Activated naive CD4-positive, alpha-beta T cell treated with anti-CD3 and anti-CD28 coated beads, Interleukin-2, amount 10 ng/mL, durations not matched to agents 7 days and 5 days (primary cell): ENCODE measurements at places on chromosomes 13 and 19.

- H3K27ac ChIP-seq, result no peak overlapping the region
- no peak for DNase-seq
- H3K4me1 ChIP-seq, result peaks cover 18% of the 10 kb centered on the region
- H3K27me3 ChIP-seq, result peaks cover 22% of the 10 kb centered on the region
- H3K36me3 ChIP-seq, result no peaks in the 10 kb centered on the region
- no peak overlapping the region for H3K4me3 ChIP-seq
Observed at GRCh38 chr13:48775804-48776203, 122.1 kb downstream of the CYSLTR2 start.

DNA sequence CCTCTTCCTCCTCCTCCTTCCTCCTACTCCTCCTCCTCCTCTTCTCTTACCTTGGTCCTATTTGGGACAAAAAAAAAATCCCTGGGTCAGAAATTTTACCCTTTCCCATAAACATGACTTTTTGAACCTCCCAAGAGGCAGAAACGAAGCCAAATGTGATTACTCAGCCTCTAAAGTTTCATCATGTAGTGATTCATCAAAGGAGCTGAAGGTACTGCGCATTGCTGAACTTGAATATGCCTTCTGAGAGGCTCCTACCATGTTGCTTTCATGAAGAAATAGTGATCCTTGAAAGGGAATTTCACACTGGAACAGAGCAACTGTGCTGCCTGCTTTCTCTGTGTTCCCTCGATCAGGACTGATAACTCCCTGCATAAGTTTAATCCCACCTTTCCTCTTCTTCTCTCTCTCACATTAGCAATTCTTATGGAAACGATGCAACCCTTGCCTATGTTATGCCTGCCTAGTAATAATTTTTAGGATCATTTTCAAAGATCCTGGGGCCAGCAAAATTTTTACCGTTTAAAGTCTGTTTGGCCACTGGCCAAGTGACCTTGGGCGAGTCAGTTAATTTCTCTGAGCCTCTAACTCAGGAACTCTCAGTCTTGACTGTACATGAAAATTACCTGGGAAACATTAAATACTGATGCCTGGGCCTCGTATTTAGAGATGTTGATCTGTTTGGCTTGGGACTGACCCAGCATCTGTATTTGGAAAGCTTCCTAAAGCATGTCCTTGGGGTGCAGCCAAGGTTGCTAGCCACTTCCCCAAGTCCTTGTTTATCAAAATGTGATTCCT lies 149.5 kb downstream of the DCT start:
- no peak overlapping the region for H3K4me3 ChIP-seq
- H3K27me3 ChIP-seq, result peaks cover 30% of the 10 kb centered on the region
- H3K4me1 ChIP-seq, result peaks cover 63% of the 10 kb centered on the region
- H3K27ac ChIP-seq, result peak overlapping the region; percentile 33

DNA sequence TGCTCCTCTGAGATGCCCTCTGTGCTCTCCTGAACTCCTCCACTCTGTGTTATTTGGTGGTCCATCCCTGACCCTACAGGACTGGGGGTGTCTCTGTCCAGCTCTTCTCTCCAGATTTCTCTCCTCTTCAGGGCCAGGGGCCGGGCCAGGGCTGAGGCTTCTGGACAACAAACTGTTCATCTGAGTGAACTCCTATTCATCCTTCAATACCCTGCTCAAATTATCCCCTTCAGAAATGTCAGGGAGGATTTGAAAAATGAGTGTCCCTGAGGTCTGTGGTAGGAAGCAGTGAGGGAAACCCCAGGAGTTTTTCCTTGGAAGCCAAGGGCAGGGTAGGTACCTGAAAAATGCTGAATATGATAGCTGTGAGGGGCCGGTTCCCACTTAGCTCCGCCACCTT lies 7.6 kb downstream of the PDE4C start:
- H3K4me1 ChIP-seq, result peaks cover 2% of the 10 kb centered on the region
- H3K4me3 ChIP-seq, result no peak overlapping the region
- no peak for DNase-seq
- no peaks in the 10 kb centered on the region for H3K36me3 ChIP-seq
- no peak overlapping the region for H3K27ac ChIP-seq

- peaks cover 36% of the 10 kb centered on the region for H3K36me3 ChIP-seq
- peaks cover 76% of the 10 kb centered on the region for H3K4me1 ChIP-seq
- peak; percentile 28 for DNase-seq
Observed at GRCh38 chr13:98556968-98557631, 19.8 kb downstream of the STK24 start.

DNA sequence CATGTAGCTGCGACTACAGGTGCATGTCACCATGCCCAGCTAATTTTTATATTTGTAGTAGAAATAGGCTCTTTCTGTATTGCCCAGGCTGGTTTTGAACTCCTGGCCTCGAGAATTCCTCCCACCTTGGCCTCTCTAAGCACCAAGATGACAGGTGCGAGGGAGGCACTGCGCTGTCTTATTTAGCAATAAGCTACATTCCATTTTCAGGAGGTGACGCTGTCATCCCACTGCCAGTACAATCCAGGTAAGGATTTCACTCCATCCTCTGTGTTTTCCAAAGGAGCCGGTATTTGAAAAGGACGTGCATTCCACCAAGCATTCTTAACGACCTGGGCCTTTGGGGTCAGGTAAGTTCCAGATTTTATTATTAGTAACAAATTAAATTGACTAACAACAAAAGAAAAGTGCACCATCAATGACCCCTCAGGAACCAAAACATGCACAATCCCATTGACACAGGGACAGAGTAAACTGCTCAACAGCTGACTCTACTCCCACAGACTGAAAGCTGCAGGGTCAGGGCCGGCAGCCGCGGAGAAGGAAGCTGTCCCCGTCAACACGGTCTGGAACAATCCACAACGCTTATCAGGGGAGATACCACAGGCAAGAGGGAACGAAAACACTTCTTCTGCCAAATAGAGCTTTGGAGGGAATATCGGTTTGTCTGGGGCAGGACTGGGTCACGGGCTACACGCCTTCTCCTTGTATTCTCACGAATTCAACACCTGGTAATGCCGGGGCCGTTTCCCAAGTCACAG lies 82.8 kb downstream of the INSR start:
- H3K4me1 ChIP-seq, result peaks cover 19% of the 10 kb centered on the region
- H3K27me3 ChIP-seq, result peaks cover 12% of the 10 kb centered on the region
- no peak overlapping the region for H3K4me3 ChIP-seq
- no peaks in the 10 kb centered on the region for H3K36me3 ChIP-seq
- H3K27ac ChIP-seq, result no peak overlapping the region
- DNase-seq, result no peak

DNA sequence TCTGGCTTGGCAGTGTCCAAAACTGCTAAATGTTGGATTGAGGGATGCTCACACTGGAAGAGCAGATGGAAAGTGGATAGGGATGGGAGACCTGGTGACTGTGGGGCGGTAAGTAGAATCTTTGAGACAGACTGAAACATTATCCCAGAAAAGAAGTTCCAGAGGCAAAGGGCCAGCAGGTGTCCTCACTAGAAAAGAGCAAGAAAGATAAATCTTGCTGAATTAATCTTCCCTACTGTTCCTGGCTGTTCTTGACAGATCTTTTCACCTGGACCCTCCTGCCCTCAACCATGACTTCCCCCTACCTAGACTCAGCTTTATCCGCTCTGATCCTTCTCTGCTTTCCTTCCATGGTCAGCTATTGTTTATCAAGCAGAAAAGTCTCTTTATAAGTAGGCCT lies 35.0 kb upstream of the FRY start:
- no peaks in the 10 kb centered on the region for H3K36me3 ChIP-seq
- H3K4me3 ChIP-seq, result no peak overlapping the region
- no peak overlapping the region for H3K27ac ChIP-seq
- peaks cover 8% of the 10 kb centered on the region for H3K27me3 ChIP-seq

GRCh38 chr13:57056601-57057180 lies 84.0 kb upstream of the PRR20A start:
- DNase-seq, result no peak
- no peaks in the 10 kb centered on the region for H3K4me1 ChIP-seq
- H3K27me3 ChIP-seq, result no peaks in the 10 kb centered on the region
- H3K27ac ChIP-seq, result no peak overlapping the region
- H3K36me3 ChIP-seq, result no peaks in the 10 kb centered on the region
- H3K4me3 ChIP-seq, result no peak overlapping the region

- peaks cover 6% of the 10 kb centered on the region for H3K4me1 ChIP-seq
- H3K4me3 ChIP-seq, result no peak overlapping the region
- H3K36me3 ChIP-seq, result peaks cover 1% of the 10 kb centered on the region
- no peaks in the 10 kb centered on the region for H3K27me3 ChIP-seq
Observed at GRCh38 chr19:18649371-18650020, 12.7 kb downstream of the KLHL26 start.

DNA sequence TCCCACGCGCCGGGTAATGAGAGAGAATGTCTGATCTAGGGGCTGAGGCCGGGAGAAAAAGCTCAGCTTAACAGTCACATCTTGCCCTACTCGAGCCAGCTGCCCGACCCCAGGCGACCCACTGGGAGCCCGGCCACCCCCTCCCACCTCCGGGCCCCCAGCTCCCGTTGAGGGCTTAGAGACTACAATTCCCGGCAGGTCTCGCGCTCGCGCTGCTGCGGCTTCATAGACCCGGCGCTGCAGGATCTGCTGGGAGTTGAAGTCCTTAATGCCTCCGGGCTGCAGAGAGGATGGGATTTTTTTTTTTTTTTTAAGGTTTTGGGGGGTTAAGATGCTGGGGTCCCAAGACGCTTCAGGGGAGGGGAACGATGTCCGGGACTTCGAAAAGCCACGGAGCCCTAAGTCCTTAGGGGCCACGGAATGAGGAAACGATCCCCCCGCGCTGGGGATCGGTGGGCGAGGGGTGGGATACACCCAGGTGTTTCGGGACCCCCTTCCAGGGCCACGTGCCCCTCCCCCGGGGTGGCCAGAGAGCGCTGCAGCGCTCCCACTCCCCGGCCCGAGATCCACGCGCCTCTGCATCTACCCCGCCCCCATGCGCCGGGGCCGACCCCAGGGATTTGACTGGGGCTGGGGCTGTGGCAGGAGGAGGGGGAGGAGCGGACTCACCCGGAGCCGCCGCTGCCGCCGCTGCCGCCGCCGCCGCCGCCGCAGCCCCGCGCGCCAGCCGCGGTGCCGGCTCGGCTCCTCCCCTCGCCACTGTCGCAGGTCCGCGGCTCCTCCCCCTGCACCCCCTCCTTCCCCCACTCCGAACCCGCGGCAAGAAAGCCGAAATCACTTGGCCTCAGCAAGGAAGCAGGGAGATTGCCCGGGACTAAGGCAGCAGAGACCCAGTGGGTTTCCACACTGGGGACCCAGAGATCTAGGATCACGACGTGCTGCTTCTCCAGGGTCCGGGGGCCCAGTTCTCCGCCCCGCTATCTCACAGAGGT lies at the start of gene SYT3:
Gene SYT3, minus strand, starts transcription at position 761 of the 992 bp plus-strand sequence. CDS start 2,470 bp downstream, outside the sequence.
- H3K4me3 ChIP-seq, result no peak within 1 kb of the TSS
- peak; percentile 24 for DNase-seq
- H3K27ac ChIP-seq, result no peak within 1 kb of the TSS
- no peaks in the 10 kb centered on the region for H3K36me3 ChIP-seq
- peaks cover 52% of the 10 kb centered on the region for H3K27me3 ChIP-seq

DNA sequence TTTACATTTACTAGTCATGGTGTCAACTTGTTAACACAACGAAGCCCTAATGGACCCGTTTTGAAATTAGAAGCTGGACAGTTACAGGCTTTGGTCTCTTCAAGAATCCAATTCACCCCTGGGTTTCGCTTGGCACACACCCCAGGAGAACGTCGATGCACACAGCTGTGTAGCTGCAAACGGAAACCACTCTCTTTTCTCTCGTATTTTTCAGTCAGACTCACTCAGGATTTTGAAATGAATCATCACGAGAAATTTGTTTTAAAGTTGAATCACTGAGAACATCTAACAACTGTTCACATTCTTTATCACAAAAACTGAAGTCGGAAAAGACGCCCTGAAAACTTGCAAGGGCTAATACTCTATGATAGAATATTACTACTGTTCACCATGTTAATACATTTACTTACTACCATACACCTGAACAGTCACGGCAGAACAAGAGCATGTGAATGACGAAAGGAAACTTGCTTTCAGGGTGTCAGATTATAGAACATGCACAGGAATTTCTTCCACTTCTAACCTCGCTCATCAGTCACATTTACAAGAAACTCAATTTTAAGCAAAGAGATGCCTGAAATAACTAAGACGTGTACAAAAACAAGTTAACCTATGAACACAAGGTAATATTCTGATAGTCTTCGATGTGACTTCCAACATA lies 4.7 kb downstream of the PNMA8A start:
- no peaks in the 10 kb centered on the region for H3K4me1 ChIP-seq
- H3K4me3 ChIP-seq, result no peak overlapping the region
- H3K27ac ChIP-seq, result no peak overlapping the region
- H3K27me3 ChIP-seq, result peaks cover 58% of the 10 kb centered on the region
- no peak for DNase-seq

- peaks cover 22% of the 10 kb centered on the region for H3K27me3 ChIP-seq
- peak; percentile 50 for DNase-seq
- H3K36me3 ChIP-seq, result peaks cover 36% of the 10 kb centered on the region
- peaks cover 20% of the 10 kb centered on the region for H3K4me1 ChIP-seq
- H3K27ac ChIP-seq, result peak within 1 kb of the TSS; percentile 82
- H3K4me3 ChIP-seq, result peak within 1 kb of the TSS; percentile 77
Observed at GRCh38 chr19:57708641-57709361, at the start of gene ZNF154. Gene ZNF154 (minus strand): TSS chr19:57709204. CDS start chr19:57708971, 233 bp downstream.

- peaks cover 79% of the 10 kb centered on the region for H3K4me1 ChIP-seq
- H3K36me3 ChIP-seq, result peaks cover 52% of the 10 kb centered on the region
- peak overlapping the region; percentile 55 for H3K4me3 ChIP-seq
- H3K27me3 ChIP-seq, result no peaks in the 10 kb centered on the region
Observed at GRCh38 chr13:30371649-30372265, 50.5 kb upstream of the UBE2L5 start.
